Suprapubic skin (tissue), 4 donors: ENCODE measurements at places on chromosomes 7 and 10.

- DNase-seq: no peak
These were observed 236.3 kb upstream of the ANKRD30A start for GRCh38 chr10:36888925-36889573.

- DNase-seq: no peak
These were observed 60.7 kb downstream of the ABCB4 start for GRCh38 chr7:87414794-87415188.

DNA sequence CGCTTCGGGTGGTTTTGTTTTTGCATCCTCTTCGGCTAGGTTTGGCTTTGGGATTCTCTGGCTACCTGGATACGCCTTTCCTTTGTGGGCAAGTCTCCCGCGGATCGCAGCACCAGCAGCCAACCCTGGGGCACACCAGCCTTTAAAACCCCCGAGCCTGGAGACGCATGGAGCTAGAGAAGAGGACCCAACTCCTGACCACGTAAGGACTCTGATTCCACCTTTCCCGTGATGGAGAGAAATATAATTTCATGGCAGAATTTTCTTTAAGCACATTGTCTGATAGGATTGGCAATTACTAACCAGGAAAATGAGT is 535.4 kb upstream of the GALNT17 start:
- no peak for DNase-seq

DNA sequence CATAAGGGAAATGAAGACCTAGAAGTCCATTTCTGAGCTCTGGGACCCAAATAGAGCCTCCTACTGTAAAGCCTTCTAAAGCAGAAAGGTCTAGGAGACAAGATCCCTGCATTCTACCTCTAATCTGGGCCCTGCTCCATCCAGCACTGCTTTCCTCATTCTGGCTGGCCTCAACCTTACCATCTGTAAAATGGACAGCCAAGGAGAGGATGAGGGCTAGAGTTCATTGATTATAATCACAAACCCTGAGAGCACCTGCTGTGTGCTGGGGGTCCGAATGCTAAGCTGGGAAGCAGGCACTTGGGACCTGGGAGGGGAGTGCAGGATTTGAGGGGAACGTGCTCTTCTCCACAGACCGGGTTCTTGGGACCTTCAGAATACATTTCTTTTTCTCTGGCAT is 454.0 kb upstream of the ZMIZ1 start:
- no peak for DNase-seq

DNA sequence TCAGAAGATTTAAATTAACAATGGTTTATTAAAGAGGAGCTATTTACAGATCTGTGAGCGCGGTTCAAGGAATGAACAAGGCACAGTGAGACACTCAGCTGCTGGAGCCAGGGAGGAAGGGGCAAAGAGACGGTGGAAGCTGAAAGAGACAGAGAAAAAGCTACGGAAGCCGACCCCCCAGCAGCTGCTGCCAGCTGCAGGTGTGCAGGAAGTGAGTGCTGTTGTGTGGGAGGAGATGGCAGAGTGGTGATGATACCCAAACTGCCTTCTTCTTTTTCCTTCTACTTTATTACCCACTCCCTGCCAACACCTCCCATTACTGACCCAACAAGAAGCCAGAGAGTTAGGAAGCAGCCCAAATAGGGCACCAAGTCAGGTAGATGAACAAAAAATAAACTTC is 41.9 kb upstream of the MBL2 start:
- DNase-seq: no peak

- DNase-seq: no peak
These were observed 80.0 kb upstream of the CHST15 start for GRCh38 chr10:124173298-124173900.
